Smooth muscle cell of the umbilical artery (primary cell): ENCODE measurements at places on chromosomes 5 and 9. TPM values are rescaled to one million over a fixed set of nuclear protein-coding genes. Genes with fewer than 3 reads are reported as not detected.

FBP2 gene
- not detected in 2 replicates for total RNA-seq

PPIC gene
- 70.4 and 142 TPM in 2 replicates for total RNA-seq

HDHD3 gene
- total RNA-seq, result 8.3 and 8.9 TPM in 2 replicates

C5orf46 gene
- 16.0 and 16.8 TPM in 2 replicates for total RNA-seq

FGF1 gene
- total RNA-seq, result 3.3 and 12.5 TPM in 2 replicates

SLC34A1 gene
- not detected in 2 replicates for total RNA-seq

TIGD6 gene
- 6.6 and 7.7 TPM in 2 replicates for total RNA-seq
